ENCODE measurements at places on chromosomes 16 and 17.
A peak's percentile ranks its signal among the peaks of the same experiment; 100 is the strongest.

GRCh38 chr16:31488468-31489297 is 5.8 kb downstream of the SLC5A2 start:
- DNase-seq = no peak

DNA sequence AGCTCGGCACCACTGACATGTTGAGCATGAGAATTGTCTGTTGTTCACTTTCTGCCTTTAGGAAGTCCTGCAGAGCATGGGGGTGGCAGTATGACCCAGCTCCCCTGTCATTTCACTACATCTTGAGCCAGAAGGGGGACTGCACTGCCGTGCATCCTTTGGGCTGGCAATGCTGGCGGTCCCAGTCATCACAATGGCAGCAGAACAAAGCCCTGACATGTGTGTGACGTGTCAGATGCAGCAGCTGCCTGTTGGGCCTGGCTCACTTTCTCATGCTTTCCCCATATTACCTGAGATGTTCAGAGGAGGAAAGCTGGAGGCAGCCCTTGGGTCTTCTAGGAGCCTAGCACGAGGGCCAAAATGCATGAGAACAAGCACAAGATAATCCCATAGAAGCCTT is 6.3 kb upstream of the ABAT start:
- no peak for DNase-seq

DNA sequence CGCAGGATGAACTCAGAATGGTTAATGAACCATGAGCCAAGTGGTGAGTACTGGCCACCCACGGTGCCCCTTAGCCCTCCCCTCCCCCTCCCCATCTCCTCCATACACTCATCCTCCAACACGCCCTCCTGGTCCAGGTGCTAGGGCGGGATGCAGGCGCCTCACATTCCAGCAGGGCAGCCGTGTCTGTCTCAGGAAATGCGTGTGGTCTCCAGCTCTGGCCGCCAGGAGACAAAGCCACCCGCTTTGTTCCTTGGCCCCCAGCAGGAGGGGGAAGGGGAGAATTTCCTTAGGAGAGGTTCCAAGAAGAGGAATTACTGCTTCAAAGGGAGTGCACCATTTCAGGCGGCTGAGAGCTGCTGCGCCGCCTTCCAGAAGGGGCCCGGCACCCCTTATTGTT is 29.7 kb upstream of the RMI2 start:
- no peak for DNase-seq

- peak; percentile 99 for DNase-seq
These were observed at the start of gene ARRB2 for GRCh38 chr17:4709794-4710692. TSS of gene ARRB2 (plus strand) at chr17:4710632. CDS start at chr17:4710722, 90 bp downstream.

- peak; percentile 93 for DNase-seq
These were observed 52.1 kb downstream of the CUEDC1 start for GRCh38 chr17:57902800-57903759.

DNA sequence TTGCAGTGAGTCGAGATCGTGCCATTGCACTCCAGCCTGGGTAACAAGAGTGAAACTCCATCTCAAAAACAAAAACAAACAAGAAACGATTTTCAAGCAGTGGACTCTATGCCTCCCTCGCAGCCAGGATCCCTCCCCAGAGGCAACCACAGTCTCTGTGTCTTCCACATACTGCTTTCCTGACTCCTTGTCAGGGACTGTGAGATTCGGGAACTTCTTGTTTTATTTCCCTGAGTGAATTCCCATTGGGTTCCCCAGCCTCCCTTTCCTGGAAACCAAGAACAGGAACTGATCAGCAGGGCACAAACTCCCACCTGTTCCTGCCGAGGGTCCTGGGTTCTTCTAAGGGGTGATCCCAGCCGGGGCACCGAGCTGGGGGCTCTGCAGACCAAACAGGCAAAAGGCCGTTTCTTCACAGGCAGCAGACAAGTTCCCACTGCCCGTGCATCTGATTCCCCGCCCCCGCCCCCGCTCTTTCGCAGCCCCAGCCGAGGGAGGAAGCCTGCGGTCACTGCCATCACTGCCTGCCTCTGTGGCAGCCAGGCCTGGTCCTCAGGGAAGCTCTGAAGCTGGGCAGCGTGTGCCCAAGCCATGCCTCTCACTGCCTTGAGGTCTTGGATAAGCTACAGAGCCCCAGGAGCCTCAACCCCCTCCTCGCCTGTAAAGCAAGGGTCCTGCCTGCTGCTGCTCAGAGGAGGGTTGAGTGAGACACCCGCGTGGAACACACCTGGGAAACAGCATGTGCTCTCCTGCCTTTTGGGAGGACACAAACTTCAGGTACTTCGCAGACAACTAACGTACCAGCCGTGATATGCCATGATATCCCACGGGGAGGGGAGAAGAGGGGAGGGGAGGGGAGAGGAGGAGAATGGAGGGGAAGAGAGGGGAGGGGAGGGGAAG is 5.5 kb upstream of the PIEZO1 start:
- DNase-seq = peak; percentile 75

DNA sequence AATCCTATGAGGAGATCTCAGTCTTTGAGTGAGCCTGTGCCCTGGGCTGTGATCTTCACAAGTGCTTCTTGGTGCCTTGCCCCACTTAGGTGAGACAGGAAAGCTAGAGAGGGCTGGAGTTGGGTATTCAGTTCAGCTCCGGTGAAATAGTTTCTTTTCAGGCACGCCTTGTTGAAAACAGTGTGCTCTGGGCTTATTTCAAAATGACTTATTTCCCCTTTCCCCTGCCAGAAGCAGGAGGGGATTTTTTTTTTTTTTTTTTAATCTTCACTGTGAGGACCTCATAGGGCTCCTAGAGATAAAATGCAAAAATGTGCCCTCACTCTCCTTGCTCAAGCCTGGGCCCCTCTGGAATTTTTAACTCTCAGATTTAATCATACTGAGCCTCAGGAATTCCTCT is 27.2 kb downstream of the MOSMO start:
- DNase-seq = no peak

DNA sequence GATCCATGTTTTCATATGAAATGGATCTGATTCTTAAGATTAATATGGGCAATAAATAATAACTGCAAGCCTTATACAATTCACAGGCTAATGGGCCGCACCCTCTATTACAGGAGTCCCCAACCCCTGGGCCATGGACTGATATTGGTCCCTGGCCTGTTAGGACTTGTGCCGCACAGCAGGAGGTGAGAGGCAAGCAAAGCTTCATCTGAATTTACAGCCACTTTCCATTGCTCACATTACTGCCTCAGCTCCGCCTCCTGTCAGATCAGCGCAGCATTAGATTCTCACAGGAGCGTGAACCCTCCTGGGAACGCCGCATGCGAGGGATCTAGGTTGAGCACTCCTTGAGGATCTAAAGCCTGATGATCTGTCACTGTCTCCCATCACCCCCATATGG is 26.8 kb downstream of the METTL16 start:
- DNase-seq = no peak

DNA sequence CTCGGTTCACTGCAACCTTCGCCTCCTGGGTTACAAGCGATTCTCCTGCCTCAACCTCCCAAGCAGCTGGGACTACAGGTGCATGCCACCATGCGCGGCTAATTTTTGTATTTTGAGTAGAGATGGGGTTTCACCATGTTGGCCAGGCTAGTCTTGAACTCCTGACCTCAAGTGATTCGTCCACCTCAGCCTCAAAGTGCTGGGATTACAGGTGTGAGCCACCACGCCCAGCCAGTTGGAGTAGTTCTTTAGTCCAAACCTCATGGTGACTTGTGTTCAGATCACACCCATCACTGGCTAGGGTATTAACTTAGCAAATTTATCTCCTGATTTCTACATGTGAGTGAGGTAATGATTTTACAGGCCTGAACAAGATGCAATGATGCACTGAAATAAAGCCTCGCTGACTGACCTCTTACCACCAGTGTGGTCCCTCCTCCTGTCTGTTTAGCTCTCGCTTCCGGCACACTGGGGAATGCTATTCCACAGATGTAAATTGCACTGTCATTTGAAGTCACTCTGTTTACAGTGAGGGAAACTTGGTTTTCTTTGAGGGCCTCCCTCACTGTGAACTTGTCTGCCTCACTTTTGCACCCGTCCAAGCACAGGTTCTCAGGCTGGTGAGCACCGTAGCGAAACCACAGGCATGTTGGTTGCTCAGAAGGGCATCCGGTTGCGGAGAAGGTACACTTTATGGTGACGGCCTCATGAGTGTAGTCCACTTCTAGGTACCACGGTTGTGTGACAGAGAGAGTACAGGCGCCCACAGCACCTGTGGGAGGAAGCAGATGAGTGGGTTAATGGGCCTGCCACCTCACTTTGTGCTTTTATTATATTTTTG is 5.5 kb downstream of the IGSF6 start:
- no peak for DNase-seq

GRCh38 chr17:47287639-47288038 is 34.0 kb downstream of the ITGB3 start:
- DNase-seq = no peak

DNA sequence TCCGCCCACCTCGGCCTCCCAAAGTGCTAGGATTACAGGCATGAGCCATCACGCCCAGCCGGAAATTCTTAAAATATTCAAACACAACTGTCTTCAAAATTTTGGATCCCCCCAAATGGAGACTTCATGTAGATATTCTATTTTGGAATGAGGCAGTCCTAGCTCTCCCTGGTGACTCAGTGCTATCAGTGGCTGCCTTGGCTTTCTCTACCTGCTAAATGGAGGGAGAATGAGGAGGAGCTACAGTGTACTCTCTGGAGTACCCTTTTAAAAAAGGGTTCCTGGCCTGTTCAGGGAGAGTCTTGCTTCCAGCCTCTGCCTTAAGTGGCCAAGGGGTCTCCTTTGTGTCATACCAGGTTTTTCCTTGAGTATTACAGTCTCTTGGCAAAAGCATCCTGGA is 10.8 kb downstream of the ALKBH5 start:
- no peak for DNase-seq

DNA sequence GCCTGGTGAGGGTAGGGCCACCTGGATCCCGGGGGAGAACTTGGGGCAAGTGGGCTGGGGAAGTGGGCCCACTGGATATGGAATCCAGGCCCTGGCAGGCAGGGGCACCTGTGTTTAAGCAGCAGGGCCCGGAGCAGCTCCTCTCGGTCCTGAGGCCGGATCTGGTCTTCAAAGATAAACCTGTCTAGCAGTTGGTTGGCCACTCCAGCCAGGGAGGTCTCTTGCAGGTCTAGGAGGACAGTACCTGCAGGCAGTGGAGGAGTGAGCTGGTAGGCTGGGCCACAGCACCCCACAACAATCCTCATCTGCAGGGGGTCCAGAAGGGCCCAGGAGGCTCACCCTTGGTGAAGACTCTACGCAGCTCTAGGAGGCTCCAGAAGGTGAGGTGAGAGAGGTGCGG is 7.6 kb downstream of the SLC4A1 start:
- DNase-seq = no peak

DNA sequence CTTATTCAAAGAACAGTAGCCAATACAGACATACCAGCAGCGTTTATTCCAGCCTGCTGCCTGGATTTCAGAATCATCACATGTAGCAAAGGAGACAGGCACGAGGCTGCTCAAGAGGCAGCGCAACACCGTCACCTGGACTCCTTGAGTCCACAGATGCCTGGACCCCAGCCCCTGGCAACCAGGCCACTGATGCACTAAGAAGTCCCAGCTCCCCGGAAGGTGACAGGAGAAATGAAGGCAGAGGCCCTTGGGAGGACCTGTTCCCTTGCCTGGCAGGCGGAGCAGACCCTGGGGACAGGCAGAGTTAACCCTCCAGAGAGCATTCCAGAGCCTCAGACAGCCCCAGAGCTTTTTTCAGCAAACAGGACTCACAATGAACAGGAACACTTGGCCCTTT is 16.5 kb downstream of the SMIM5 start:
- DNase-seq = no peak

GRCh38 chr17:40224718-40225550 is 5.8 kb downstream of the WIPF2 start:
- no peak for DNase-seq

- DNase-seq = no peak
These were observed 6.7 kb upstream of the KRT31 start for GRCh38 chr17:41404024-41404671.

GRCh38 chr16:75317101-75317522 is 65.7 kb upstream of the BCAR1 start:
- DNase-seq = no peak

GRCh38 chr17:7707858-7708750 is 3.1 kb downstream of the EFNB3 start:
- DNase-seq = no peak

GRCh38 chr16:275786-276232 is at the start of gene RGS11:
TSS of gene RGS11 (minus strand) at chr16:275944. CDS start at chr16:275911, 33 bp downstream.
- no peak for DNase-seq

GRCh38 chr17:31856750-31857149 is 2.3 kb downstream of the COPRS start:
- no peak for DNase-seq

- DNase-seq = peak; percentile 65
These were observed 62.4 kb upstream of the MED9 start for GRCh38 chr17:17414341-17414805.

GRCh38 chr16:88743693-88744576 is 37.6 kb downstream of the CTU2 start:
- DNase-seq = peak; percentile 89

DNA sequence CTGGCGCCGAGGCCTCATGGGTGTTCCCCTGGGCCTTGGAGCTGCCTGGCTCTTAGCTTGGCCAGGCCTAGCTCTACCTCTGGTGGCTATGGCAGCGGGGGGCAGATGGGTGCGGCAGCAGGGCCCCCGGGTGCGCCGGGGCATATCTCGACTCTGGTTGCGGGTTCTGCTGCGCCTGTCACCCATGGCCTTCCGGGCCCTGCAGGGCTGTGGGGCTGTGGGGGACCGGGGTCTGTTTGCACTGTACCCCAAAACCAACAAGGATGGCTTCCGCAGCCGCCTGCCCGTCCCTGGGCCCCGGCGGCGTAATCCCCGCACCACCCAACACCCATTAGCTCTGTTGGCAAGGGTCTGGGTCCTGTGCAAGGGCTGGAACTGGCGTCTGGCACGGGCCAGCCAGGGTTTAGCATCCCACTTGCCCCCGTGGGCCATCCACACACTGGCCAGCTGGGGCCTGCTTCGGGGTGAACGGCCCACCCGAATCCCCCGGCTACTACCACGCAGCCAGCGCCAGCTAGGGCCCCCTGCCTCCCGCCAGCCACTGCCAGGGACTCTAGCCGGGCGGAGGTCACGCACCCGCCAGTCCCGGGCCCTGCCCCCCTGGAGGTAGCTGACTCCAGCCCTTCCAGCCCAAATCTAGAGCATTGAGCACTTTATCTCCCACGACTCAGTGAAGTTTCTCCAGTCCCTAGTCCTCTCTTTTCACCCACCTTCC is 7.9 kb downstream of the HIRIP3 start:
- DNase-seq = peak; percentile 33

- no peak for DNase-seq
These were observed 1.0 kb downstream of the GSDMA start for GRCh38 chr17:39963829-39964228.

- no peak for DNase-seq
These were observed 373.4 kb upstream of the KIF2B start for GRCh38 chr17:53449324-53449723.

- no peak for DNase-seq
These were observed 16.0 kb downstream of the GUCY2D start for GRCh38 chr17:8018436-8018835.

- DNase-seq = no peak
These were observed 152.1 kb upstream of the PLCG2 start for GRCh38 chr16:81627024-81627423.

- DNase-seq = peak; percentile 66
These were observed 123.9 kb upstream of the CIBAR2 start for GRCh38 chr16:85235991-85236817.

- no peak for DNase-seq
These were observed 238.9 kb upstream of the NLRP1 start for GRCh38 chr17:5823219-5823618.

GRCh38 chr16:31438414-31438813 is 4.2 kb downstream of the ZNF843 start:
- no peak for DNase-seq
